Psoas muscle (tissue), 8 donors: ENCODE measurements at places on chromosomes 2 and 18. TPM values are rescaled to one million over a fixed set of nuclear protein-coding genes. Genes with fewer than 3 reads are reported as not detected.
A peak's percentile ranks its signal among the peaks of the same experiment; 100 is the strongest.

GRCh38 chr2:230578106-230578505 is 134.5 kb upstream of the CAB39 start:
- DNase-seq: no peak

GRCh38 chr2:55014962-55015939 is 35.0 kb downstream of the RTN4 start:
- DNase-seq: no peak

GRCh38 chr2:204453730-204454167 is 91.5 kb upstream of the PARD3B start:
- DNase-seq: peak; percentile 14

- DNase-seq: no peak
These were observed 691.9 kb downstream of the ERBB4 start for GRCh38 chr2:211846714-211847113.

GRCh38 chr2:141611981-141612380 is 518.8 kb downstream of the LRP1B start:
- no peak for DNase-seq

Gene AQP12B
- not detected for total RNA-seq

DNA sequence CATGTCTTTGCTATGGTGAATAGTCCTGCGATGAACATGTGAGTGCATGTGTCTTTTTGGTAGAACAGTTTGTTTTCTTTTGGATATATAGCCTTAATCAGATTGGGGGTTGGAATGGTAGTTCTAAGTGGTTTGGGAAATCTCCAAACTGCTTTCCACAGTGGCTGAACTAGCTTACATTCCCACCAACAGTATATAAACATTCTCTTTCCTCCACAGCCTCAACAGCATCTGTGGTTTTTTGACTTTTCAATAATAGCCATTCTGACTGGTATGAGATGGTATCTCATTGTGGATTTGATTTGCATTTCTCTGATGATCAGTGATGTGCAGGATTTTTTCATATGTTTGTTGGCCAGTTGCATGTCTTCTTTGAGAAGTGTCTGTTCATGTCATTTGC is 112.2 kb upstream of the SESTD1 start:
- no peak for DNase-seq

- no peak for DNase-seq
These were observed 65.5 kb downstream of the COMMD1 start for GRCh38 chr2:61970807-61971556.

DNA sequence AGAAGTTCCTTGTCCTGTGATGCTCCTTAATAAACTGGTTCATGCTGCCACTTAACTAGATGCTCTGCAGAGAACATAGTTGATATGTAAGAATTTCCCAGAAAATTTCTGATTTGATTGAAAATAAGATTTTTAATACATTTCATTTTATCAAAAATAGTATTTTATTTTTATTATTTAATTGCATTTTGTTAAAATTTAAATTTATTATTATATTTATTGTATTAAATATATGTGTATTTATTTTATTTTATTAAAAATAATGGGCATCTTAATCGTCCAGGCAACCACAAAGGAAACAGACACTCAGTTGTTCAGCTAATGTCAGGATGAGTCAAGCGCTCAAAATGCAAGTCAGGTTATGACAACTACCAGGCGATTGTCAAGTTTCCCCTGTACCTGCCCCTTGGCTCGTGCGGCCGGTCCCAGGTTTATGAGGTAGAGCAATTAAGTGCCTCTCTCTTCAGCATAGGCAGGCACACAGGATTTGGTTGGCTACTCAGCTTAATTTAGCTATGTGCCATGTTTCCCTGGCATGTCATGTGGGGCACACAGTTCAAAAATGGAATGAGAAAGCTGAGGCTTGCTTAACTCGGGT is 361.2 kb downstream of the RND3 start:
- DNase-seq: no peak

DNA sequence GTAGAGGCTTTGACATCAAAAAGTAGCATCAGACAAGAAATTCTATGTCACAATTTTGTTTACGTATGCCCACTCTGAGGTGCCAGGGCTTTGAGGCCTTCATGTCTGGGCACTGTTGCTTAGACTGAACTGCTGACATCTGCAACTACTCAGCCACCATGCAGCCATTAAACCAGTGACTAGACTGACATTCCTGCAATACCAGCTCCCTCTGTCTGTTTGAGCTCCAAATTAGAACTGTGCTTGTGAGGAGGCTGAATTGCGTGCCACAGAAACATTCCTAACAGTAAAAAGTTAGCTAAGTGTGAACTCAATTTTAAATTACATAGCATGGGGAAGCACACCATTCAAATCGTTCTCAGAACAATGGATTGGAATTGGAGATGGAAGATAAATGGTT is 163.2 kb downstream of the INSIG2 start:
- no peak for DNase-seq

DNA sequence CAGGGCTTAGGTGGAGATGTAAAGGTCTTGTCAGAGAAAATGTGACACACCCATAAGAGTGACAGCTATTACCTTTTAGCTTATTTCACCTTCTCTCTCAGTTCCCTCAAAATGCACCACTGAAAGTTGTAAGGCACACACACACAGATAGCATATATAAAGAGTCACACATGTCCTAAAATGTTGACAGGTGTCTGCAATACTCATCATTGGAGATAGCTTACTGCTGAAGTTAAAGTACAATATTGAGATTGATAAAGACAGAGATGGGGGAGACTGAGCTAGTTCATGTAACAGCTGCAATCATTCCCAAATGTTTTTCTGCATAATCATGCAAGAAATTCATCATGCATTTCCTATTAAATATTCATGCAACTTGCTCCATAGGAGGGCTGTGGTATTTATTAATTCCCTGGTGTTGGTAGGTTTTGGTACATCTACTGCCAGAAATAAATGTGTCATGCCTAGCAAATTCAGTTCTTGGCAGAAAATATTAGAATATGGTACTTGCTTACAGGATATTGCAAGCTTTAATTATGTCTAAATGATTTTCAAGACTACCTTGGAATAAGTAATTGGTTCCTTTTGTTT is 118.8 kb upstream of the RBMS1 start:
- DNase-seq: no peak

Gene HOXD9
- 0.43 TPM for total RNA-seq

Gene OR6B2
- not detected for total RNA-seq

DNA sequence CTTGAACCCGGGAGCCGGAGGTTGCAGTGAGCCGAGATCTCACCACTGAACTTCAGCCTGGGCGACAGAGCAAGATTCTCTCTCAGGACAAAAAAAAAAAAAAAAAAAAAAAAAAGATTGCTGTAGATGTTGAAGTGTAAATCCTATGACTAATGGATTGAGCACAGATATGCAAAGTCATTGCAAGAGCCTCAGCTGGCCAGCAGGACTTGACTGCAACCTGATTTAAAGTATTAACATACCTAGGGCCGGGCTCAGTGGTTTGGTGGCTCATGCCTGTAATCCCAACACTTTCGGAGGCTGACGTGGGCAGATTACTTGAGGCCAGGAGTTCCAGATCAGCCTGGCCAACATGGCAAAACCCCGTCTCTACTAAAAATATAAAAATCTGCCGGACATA is 103.4 kb upstream of the MSH2 start:
- DNase-seq: peak; percentile 80

DNA sequence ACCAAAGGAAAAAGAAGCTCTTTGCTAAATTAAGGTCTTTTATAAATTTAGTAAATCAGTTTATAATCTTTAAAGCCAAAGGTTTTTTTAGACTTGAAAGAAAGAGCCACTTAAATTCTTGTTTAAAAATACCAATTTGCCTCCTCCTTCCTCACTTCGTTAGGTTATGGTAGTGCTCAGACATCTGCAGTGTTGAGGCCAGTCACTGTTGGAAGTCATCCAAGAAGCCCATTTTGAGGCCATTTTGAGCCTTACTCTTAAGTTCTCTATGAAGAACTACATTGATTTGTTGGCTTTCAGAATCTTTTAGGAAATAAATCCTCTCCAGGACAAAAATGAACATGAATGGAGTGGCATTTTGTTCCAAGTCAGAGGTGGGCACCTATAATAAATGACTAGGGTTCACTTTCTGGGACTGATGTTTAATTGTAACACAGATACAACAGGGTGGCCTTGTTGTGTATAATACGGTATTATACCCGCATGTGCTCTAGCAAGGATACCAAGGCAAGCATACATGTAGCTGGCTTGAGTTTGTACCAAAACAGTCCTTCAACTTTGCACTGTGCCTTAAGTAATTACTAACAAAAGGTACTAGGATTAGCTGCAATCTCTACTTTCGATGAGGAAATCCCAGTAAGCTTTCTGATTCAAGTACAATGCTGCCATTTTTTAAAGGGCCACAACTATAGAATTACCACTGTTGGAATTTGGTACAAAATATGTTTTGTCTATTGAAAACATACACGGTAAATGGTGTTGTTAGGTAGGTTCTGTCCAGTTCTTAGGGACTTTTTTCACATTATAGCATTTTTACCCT is 22.8 kb downstream of the SLC66A3 start:
- DNase-seq: no peak

GRCh38 chr18:50659091-50660003 is 99.5 kb downstream of the MAPK4 start:
- DNase-seq: no peak

DNA sequence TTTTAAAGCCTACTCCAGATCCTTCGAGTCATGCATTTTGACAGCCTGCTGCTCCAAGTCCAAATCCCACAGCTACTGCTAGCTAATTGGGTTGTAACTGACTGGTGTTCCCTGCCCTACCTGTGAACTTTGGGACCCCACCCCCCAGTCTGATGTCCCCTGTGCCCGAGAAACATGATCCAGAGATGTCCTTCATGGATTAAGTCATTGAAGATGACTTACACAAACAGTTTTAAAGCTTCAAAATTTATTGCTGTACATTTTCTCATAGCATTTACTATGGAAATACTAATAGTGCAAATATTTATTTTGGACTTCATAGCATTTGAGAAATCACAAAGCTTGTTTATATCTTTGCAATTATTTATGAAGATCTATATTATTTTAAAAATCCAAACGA is 73.1 kb downstream of the MBD2 start:
- no peak for DNase-seq

DNA sequence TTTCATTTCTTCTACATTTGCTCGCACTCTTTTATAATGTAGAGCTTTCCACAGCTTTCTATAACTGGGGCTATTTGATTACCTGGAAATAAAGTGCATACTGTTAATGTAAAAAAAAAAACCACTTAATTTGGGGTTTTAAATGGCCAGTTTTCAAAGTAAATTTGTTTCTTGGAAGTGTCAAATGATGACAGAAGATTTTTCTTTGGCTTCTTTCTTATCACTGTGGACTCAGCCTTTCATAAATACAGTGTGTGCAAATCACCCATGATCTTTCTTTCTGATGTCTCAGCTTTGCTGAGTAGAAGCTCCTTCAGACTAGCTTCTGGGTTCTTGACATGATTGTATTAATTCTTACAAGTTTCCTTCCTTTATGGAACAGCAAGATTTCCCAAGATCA is 525.6 kb downstream of the PARD3B start:
- DNase-seq: no peak

Gene DRC1
- 0.15 TPM for total RNA-seq

GRCh38 chr2:26723475-26723874 is 31.0 kb downstream of the KCNK3 start:
- DNase-seq: no peak

DNA sequence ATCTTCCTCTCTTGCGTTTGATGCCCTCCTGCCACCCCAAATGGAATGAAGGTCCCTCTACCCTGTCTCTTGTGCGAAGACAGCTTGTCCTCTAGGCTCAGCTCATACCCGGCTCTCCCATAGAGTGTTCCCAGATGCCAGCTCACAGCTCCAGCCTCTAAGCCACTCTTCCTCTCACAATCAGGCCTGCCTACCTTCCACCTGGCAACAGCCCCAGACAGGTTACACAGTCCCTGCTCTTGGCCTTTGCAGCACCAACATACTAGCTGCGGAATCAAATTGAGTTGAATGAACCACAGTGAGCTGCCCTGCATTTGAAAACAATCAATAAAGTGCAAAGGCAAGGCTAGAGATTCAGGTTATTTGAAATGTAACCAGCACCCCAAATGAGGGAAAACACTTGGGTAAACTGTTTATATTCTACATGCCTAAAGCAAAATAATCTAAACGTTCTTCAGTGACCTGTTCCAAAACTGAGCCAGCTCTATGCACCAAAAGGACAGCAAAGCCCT is 105.1 kb downstream of the COL4A4 start:
- DNase-seq: no peak

Gene CDK15
- total RNA-seq: 0.92 TPM

DNA sequence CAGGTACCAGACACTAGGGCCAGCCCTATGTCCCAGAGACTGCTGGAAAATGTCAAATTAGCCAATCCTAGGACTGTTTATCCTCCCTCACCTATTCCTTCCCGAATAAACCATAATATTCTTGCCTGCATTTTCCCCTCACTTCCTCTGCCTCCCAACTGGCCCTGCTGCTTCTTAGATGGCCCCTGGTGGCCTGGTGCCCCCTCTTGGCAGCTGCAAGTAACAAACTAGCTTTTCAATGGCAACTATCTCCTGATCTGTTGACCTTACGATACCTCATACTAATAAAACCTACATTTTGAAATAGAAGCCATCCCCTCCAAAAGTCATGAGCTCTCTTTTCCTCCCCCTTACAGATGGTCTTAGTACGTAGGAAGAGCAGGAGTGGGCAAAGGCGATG is 132.0 kb downstream of the ALPK2 start:
- no peak for DNase-seq

DNA sequence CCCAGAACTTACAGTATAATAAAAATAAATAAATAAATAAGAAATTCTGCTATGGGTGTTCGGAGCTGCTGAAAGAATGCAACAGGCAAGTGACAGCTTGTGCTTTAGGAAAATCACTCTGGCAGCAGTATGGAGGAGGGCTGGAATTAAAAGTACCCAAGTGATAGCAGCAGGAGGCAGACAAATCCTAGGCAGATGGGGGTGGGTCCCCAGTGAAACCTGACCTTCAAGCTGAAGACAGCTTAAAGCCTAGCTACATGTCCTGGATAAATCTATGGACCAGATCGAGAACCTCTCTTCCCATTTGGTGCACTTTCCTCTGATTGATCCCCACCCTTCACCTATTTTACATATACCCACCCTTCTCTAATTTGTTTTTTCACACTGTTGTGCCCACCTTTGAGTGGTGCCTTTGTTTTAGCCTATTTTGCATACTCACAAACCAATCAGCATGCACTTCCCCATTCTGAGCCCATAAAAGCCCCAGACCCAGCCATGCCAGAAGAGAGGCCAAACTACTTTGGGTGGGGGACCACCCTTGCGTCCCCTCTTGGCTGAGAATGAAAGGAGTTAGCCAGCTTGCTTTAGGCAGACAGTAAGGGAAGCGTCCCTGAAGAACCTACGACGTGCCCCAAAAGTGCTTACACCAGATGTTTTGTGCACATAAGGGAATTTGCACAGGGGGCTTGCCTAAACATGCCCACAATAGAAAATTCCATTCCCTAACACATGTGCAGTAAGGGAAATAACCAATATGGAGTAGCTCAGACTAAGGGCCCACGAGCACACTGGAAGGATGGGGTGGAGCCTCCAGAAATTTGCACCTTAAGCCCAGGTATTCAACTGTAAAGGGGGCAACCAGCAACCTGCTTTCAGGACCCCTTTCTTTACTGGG is 3.0 kb downstream of the METTL8 start:
- no peak for DNase-seq

DNA sequence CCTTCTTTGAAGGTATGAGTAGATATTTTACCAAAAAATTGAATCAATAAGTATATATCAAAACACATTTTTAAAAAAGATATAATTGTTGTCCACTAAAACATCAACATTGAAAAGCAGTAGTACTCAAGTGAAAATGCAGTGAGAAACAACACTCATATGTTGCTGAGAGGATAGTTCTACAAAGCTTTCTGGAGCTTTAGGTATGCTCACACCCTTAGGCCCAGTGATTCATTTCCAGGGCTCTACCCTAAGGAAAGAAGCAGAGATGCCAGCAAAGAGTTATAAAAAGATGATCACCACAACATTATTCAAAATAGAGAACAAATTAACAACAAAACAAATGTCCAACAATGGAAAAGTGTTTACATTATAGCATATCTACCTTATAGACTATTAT is 197.3 kb upstream of the CCDC150 start:
- no peak for DNase-seq
